ENCODE measurements at places on chromosomes 12 and 14.
A peak's percentile ranks its signal among the peaks of the same experiment; 100 is the strongest.

DNA sequence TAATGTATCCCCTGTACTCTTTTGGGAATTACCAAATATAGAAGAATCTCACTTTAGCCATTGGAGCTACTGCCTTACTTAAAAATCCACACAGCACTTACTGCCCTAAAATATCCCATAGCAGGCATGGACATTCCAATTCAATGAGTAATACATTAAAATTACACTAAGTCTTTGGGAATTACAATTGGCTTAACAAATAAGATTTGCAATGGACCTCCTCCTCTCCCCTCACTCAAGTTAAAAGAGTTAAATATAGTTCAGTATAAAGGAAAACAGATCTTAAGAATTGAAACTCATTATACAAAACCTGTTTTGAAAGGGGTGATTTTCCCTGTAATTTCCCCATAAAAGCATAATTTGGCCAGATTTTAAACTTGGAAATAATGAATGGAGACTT is 477.1 kb downstream of the SLC16A7 start:
- DNase-seq, result no peak

DNA sequence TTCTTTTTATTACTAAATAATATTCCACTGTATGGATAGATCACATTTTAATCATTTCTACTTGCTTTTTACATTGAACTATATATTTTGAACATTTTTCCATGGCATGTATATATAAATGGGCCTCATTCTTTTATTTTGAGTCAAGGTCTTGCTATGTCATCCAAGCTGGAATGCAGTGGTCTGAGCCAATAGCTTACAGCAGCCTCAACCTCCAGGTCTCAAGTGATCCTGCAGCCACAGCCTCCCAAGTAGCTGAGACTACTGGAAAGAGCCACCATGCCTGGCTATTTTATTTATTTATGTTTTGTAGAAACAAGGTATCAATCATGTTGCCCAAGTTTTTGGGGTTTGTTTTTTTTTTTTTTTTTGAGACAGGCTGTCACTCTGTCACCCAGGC is 7.6 kb downstream of the FCF1 start:
- DNase-seq, result no peak

DNA sequence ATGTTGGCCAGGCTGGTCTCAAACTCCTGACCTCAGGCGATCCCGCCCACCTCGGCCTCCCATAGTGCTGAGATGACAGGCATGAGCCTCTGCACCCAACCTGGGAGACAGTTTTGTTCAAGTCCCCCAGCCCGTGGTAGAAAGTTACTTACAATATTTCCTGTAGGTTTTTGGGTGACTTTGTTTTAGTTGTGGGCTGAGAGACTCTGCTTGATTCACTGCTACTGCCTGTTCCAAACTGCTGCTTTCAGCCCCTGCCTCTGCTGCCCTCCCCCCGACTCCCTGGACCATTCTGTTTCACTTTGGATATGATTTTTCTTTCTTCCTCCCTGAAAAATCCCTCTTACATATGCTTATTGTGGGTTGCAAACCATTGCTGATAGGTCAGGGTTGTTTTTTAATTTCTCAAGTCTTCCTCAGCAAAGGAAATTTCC is 13.4 kb upstream of the PCNX1 start:
- DNase-seq, result no peak

DNA sequence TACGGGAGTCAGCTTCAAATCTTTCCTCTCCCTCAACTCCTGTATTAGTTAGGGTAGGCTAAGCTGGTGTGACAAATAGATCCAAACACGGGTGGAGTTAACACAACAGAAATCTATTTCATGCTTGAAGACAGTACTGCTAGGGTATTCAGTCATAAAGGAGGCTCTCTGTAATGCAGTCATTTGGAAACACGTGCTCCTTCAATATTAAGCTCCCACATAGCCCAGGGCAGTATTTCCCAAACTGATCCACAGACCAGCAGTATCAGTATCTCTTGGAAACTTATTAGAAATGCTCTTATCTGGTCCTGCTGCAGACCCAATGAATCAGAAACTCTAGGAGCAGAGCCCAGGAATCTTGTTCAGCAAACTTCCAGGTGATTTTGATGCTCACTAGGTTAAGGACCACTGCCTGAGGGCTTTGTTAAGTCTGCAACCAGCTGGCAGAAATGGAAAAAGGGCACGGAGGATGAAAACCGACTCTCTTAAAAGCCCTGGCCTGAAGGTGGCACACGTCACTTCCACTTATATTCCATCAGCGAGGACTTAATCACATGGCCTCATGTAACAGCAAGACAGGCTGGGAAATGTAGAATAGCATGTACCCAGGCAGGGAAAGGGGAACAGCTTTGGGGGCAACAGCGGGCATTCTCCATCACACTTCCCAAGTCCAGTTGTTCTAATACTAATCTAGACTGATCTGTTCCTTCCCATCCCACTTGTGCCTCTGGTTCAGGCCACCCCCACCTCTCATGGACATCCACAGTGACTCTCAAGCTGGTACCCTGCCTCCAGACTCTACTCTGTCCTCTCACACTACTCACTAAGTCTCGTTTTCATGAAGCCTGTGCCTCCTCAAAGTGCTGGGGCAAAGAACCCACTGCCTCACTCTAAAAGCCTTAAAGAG is 38.2 kb upstream of the RIC8B start:
- no peak for DNase-seq

DNA sequence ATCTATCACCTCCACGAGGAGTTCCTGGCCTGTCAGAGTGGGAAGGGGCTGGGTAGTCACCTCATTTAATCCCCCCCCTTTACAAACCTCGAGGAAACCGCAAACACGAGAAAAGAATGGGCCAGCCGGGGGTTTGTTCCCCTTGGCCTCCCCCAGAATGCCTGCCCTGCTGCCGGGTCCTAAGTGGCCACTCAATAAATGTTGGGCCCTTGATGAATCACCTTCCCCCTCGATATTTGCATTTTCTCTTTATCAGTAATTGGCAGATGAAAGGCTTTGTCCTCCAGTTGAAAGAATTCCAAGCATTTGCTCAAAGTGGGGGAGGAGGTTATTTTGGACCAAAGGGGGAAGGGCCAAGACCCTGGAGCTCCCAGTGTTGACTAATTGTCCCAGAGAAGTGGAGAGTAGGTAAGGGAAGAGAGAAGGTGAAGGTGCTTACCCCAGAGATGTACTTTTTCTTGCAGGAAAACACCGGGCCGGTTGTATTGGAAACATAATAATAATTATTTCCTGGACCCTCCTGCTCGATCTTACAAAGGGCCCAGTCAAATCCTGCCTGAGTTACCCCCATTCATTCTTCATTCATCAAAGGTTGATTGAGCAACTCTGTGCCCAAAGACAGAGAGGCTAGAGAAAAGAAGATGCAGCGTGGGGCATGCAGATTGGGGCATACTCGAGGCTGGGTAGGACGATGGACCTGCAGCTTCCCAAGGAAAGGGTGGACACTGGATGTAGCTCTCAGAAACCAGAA is 1.9 kb upstream of the KDM2B start:
- no peak for DNase-seq

- no peak for DNase-seq
These were observed 9.4 kb downstream of the DHX37 start for GRCh38 chr12:124979568-124979967.

GRCh38 chr14:79466938-79467527 is 744.3 kb downstream of the DIO2 start:
- DNase-seq, result no peak

DNA sequence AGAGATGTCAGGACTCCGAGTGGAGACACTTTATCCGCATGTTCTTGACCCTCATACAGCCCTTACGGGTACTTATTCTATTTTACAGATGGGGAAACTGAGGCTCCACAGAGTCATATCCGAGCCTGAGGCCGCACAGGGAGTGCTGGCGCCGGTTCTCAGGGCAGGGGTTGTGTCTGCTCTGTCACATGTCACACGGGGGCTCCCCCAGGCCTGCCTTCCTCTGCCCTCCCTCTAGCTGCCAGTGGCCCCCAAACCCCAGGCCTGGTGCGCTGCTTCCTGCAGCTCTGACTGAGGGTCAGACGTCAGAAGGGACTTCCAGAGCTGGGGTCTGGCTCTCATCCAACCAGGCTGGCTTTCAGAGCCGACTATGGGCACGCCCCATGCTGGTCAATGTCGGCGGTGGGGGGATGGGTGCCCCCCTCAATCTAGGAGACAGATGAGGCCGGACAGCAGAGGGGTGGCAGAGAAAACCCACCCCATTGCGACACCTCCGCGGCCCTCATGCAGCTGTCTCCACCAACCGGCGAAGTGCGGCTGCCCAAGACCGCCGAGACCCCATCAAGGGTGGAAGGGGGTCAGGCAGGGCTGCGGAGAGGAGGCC is 811 bp upstream of the INF2 start:
- no peak for DNase-seq

- no peak for DNase-seq
These were observed 193.4 kb upstream of the ATP2B1 start for GRCh38 chr12:89901906-89902642.

- no peak for DNase-seq
These were observed 4.5 kb downstream of the DDX47 start for GRCh38 chr12:12817616-12818015.

DNA sequence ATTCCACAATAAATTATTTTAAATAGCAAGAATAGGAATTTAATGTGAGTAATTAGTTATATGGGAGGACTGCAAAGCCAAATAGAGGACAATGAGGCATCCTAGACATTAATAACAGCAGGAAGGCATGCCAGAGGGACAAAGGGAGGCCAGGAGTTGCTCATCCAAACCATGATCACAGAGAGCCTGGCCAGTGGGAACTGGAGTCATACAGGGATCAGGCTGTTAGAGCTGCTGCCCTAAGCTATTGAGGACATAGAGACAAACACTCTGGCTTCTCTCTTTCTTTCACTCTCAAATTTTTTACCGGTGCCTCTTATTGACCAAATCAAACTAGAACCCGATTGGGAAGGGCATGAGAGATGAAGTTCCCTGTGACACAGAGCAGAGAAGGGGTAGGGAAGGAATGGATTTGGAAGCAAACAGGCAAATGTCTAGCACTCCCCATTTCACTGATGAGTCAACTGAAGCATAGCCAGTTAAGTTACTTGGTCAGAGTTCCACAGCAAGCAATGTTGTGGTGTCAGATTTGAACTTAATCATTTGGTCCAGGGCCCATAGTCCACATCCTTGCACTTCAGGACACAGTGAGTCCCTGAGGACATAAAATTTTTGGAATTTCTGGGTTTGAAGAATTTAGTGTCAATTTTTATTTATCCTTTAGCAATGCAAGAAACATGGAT is 17.9 kb upstream of the CFAP54 start:
- no peak for DNase-seq

- DNase-seq, result peak; percentile 66
These were observed at the start of gene KCNMB4 for GRCh38 chr12:70365648-70366518. Gene KCNMB4, plus strand, starts transcription at chr12:70366290. Its CDS starts 445 bp downstream, at chr12:70366735.

GRCh38 chr12:48693572-48693971 is 11.5 kb upstream of the KANSL2 start:
- DNase-seq, result no peak

DNA sequence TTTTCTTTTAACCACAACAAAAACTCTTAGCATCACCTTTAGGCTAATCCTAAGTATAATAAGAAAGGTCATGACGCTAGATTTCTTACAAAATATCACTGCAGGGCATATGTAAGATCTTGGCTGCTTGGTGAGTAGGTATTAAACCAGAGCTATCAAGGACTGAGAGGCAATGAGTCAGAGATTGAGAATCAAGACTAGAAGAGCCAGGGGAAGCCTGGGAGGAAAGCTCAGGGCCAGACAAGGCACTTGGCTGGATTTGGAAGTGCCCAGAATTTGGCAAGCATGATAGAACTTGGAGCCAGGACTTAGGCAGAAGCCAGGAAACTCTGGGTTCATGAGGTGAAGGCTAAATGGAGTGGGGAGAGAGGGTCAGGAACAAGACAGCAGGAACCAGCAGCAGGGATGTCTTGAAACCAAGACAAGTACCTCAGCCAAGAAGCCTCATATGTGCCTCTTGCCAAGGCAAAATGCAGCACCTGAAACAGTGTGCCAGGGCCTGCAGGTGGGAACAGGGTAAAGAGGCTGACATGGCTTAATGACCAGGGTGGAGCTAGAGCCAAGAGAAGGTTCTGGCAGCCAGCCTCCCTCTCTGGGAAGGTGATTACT is 49.9 kb downstream of the PTHLH start:
- no peak for DNase-seq

DNA sequence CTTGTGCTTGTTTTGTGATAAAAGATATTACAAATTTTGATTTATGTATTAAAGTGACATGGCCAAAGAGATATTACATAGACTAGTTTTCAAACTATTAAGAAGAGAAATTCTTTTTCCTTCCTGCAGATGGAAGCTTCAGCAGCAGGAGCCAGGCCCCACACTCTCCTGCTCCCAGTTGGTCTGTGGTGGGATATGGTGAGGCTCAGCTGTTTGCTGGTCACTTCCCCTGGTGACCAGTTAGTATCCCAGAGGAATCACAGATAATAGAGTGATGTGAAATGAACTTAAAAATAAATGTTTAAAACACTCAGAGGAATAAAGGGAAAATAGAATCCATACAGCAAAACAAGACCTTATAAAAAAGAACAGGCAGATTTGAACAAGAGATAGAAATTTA is 154.7 kb downstream of the KTN1 start:
- no peak for DNase-seq

- no peak for DNase-seq
These were observed 22.2 kb downstream of the SGPP1 start for GRCh38 chr14:63705561-63706070.

DNA sequence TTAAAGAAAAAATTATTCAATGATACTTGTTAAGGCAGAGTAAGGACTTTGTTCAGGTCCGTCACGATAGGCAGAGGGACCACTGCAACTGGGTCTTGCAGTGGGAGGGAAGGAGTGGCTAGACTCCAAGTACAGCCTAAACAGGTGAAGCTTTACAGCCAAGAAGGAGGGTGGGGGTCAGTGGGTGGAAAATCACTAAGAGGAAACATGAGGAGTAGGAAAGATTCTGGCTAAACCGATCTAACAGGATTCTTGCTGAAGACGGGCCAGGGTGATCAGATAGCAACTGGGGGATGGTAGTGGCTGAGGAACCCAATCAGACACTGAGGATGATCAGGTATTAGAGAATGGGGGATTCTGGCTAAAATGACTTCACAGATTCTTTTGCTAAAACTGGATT is 100.2 kb downstream of the TTC7B start:
- no peak for DNase-seq

DNA sequence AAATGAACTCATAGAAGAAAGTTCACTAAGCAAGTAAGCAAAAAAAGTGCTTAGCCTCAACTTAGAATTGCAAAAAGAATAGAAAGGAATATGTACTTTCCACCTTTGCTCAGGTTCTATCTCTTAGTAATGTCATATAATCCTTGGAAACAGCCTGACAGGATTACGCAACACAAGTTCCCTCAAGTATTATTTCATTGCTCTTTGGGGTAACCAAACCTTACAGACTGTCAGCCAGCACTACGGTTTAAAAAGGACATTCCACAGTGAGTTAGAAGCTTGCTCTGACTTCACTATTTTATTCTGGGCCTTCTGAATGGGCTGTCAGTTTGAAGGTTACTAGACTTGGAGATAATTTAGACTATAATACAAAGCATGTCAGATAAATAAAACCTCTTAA is 264.0 kb downstream of the ATXN7L3B start:
- DNase-seq, result no peak

GRCh38 chr14:20878695-20879094 is 12.5 kb upstream of the RNASE3 start:
- DNase-seq, result no peak

GRCh38 chr14:92670160-92670559 is 78.3 kb downstream of the LGMN start:
- DNase-seq, result no peak

GRCh38 chr12:11822081-11822834 is 172.8 kb downstream of the ETV6 start:
- peak; percentile 8 for DNase-seq
